T-helper 22 cell (primary cell): ENCODE measurements at places on chromosomes 2 and 18.

- DNase-seq, result no peak
These were observed 7.5 kb upstream of the IL1A start for GRCh38 chr2:112791693-112792230.

DNA sequence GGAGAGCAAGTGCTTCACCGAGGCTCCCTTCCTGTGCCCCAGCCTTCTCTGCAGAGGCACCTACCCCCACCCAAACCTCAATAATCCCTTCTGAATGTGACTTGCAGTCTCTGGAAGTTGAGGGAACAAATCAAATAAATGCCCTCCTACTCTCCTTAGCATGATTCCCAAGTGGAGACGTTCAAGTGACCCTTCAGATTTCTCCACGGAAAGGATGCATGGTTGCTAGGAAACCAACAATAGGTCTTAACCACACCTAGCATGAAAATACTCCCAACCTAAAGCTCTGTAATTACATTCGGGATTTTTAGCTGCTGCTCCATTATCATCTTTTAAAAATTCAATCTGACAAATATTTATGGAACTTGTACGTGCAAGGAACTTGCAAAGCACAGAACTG lies 50.2 kb upstream of the CABLES1 start:
- DNase-seq, result no peak

DNA sequence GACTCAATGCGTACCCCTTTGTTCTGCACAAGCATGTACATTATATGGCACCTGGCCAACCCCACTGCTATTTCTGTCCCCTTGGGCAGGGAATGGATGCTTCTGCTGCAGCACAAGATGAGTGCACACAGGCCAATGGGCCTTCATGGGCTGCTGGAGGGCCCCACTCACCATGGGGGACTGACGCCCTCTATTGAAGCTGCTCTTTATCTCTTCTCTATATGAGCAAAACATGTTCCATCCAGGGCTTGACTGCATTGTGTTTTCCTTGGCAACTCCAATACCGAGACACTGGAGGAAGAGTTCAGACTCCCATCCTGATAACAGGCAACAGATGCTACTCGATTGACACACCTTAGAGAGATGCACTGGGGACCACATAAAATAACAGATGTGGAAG lies 251.6 kb upstream of the NCKAP5 start:
- DNase-seq, result no peak

DNA sequence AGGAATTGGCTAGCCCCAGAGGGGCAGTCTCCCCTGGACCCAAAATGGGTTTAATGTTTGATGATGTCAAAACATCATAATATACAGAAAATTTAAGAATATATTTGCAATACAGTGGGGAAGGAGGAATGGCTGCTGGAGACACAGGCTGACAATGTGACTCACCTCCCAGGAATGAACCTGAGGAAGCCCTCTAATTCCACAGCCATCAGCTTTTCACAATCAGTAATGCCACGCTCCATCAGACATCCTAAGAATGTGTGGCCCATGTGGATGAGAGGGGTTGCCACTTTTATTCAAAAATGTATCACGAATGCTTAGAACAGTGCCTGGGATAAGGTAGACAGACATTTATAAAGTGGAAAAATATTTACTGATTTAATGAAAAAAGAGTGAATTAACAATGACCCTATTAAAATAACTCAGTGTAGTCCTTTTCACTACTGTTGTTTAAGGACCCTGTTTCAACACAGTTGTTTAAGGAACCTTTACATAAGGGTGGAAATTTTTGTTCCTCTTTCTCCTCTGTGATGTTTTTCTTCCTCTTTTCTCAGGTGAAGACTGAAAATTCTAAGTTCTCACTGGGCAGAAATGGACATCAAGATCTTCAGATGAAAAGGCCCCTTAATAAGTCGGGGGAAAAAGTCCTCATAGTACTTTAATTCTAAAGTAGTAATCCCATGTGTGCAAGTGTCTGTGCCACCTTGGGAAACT lies 17.5 kb upstream of the TMEM163 start:
- no peak for DNase-seq

DNA sequence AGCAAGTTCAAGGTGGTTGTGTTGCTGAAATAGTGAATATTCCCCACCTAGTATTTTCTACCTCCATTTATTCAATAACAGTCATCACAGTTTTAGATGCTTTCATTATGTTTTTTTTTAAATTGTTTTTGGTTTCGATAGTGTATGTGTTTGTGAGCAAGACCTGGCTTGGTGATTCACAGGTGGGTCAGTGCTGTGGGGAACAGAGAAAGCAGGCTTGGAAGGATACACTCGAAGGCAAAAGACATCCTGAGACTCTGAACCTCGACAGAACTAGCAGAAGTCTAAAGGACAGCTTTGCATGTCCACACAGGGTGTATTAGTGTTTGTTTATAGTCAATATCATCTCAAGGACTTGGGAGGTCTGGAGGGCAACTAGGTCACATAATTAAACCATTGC lies 551.5 kb downstream of the RIT2 start:
- DNase-seq, result no peak

GRCh38 chr18:53752781-53753367 lies 471.6 kb downstream of the MBD2 start:
- no peak for DNase-seq

- DNase-seq, result no peak
These were observed 2.3 kb upstream of the KCNG2 start for GRCh38 chr18:79795446-79795845.

DNA sequence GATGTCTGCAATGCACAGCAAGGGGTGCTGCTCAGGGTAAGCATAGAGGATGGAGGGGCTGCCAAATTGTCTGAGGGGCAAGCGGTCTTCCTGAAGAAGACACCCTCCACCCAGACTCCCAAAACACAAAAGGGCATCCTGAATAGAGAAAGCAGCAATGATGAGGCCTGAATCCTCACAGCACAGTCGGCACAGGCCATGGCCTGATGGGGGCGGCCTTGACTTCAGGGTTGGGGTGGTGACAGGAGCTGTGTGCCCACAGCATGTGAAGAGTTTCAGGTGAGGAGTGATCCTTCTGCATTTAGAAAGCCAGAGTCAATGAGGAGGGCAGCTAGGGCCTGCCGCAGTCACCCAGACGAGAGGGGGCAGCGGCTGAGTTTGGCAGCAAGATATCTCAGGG lies 159.4 kb downstream of the GALNT14 start:
- DNase-seq, result no peak

GRCh38 chr2:30872797-30873196 lies 65.6 kb upstream of the CAPN13 start:
- no peak for DNase-seq

GRCh38 chr2:185970148-185970852 lies 231.7 kb downstream of the FSIP2 start:
- no peak for DNase-seq

- no peak for DNase-seq
These were observed 745.0 kb downstream of the CBLN2 start for GRCh38 chr18:71798986-71799673.

DNA sequence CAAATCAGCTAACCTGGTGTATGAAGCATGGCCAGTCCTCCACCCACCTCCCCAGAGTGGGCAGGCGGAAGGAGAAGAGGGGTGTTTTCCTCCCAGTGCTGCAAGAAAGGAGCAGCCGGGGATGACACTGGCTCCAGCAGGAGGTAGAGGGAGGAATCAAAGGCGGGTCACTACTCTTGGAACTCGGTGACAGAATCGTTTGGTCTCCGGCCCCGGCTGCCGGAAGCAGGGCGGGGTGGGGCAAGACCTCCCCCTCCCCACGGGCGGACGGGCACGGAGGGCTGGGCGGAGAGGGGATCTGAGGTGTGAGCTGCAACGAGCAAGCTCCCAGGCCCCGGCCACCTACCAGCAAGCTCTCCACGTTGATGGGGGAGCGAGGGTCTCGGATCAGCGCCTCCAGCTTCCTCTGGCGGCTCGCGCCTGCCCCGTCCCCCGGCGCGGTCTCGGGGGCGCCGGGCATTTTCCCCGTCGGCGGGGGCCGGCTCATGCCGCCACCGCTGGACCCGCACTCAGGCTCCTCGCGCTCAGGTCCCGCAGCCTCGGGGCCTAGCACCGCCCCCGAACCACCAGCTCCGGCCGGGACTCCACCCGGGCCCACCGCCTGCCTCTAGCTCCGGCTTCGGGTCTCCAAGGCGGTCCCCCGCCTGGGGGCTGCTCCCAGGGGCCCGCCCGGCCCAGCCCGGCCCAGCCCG lies 640 bp downstream of the ROCK2 start:
- DNase-seq, result peak; percentile 1

- no peak for DNase-seq
These were observed 30.3 kb downstream of the SERPINE2 start for GRCh38 chr2:224008702-224009261.

DNA sequence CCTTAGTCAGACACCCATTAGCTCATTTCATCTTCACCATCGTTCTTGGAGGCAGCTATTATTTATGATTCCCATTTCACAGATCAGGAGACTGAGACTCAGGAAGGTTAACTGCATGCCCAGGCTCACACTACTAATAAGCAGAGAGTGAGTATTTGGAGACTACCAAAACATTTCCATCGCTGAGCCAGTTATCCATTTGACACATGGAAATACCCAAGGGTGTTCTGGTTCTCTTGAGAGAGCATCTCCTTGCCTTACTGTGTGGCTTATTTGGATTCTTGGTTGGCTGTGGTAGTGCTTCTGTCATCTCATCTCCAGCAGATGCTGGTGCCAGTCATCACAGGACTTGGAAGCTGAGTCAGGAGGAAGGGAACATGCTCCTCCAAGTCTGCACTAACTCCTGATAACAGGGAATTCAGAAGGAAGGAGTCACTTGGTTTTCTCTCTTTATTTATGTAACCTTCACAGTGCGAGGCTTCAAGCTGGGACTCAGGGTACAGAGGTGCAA lies 55.2 kb downstream of the RASGRP3 start:
- no peak for DNase-seq

DNA sequence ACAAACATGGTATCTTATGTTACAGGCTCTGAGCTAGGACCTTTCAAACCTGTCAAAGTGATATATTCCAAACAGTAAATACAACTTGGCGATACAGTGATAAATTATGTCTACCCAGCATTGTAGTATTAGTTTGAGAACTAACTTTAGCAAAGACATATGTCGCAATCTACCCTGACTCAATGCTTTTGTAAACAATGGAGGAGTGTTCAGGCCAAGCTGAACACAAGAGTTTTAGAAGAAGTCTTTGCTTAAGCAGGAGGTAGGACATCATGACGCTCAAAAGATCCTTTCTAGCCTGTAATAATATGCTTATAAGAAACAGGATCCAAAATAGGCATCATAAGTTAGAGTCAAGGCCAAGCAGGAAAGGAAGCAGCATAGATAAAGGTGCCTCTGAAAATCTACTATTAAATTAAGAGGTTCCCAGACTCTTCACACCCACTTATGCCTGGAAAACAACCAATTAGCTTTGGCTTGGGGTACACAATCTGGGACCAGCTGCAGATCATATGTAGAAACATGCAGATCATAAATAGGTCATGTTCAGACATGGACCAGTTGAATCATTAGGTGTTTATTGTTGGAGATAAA lies 132.5 kb downstream of the CSRNP3 start:
- no peak for DNase-seq

GRCh38 chr2:157726946-157727345 lies 98.3 kb upstream of the ACVR1C start:
- DNase-seq, result no peak

- no peak for DNase-seq
These were observed 309.9 kb upstream of the RAB12 start for GRCh38 chr18:8299054-8299980.

GRCh38 chr2:33289961-33290360 lies 186.5 kb upstream of the RASGRP3 start:
- no peak for DNase-seq

DNA sequence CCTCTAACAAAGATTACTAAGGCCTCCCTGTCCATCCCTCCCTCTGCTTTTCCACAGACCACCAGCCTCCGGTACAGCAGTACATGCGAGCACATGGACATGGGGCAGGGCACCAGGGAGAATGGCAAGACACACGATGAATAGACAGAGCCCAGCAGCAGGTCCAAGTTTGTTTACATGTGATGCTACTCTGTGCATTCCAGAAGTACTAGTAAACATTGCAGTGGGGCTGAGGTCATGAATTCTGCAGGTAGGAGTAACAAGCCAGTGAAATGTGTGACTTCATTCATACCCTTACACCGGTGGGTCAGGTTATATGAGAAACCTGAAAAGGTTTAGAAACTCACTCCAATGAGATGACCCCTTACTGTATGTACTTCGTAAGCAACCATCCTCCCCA lies 205.7 kb downstream of the BCL11A start:
- no peak for DNase-seq

GRCh38 chr2:233142355-233142897 lies 82.3 kb downstream of the INPP5D start:
- DNase-seq, result no peak

DNA sequence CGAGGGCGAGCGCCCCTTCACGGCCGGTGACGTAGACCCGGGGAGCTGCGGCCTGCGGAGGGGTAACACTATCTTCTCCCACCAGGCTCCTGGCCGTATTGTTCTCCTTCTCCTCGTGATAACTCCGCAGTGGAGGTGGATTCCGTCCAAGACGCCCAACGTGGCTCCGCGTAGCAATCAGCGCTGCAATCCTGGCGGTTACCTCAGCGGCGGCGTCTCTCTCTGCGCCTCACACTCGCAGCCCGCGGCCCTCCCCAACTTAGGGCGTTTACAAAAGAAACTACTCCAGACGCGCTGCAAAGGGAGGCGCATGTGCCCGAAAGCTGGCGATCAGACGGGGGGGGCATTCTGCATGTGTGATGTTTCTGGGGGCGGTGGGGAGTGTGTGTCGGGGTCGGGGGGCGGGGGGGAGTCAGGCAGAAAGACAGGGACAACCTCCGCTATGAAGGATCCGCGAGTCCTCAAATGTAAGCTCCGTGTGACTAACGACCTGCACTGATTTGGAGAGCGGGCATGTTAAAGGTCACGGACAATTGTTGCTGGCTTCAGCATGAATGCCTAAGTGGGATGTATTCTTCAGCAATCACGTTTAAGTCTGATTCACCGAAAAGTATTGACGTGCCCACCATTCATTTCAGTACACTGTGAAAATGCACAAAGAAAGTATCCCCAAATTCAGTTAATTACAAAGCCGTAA lies 1.3 kb upstream of the ZNF516 start:
- DNase-seq, result no peak

DNA sequence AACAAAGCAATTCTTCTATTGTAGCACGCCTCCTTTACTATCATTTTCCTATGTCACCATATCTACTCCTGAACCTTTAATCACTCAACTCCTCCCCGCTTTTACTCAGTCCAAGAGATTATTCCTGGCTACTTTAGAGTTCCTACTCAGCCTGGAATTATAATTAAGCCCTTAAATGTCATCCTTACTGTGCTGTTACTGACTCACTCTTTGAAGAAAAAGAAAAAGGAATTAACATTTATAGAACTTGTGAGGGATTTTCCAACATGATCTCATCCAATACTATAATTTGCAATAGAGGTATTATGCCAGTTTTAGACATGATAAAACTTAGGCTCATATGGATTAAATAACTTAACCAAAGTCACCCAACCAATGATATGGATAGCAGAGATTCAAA lies 61.7 kb downstream of the CCDC88A start:
- no peak for DNase-seq

- no peak for DNase-seq
These were observed 126.2 kb upstream of the MAPRE2 start for GRCh38 chr18:34915046-34915445.
